ENCODE measurements at places on chromosomes 3 and 15.

DNA sequence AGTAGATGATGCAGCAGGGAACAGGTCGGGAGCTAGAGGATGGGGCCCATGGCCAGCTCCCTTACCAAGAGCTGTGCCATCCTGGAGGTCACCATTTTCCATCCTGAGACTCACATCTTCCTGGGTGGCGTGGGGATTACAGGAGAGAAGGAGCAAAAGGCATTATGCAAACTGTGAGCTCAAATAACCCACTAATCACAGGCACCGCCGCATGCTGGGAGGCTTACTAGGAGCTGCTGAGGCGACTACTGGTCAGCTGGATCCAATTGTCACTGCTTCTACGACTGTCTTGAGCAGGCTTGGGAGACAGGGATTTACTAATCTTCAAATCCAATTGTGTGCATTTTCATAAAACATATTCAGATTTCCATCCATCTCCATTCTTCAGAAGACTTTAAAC, 12.5 kb upstream of the KBTBD12 start:
- no peak for DNase-seq

- no peak for DNase-seq
Measured at GRCh38 chr3:56975567-56975966, 84.9 kb upstream of the SPATA12 start.

DNA sequence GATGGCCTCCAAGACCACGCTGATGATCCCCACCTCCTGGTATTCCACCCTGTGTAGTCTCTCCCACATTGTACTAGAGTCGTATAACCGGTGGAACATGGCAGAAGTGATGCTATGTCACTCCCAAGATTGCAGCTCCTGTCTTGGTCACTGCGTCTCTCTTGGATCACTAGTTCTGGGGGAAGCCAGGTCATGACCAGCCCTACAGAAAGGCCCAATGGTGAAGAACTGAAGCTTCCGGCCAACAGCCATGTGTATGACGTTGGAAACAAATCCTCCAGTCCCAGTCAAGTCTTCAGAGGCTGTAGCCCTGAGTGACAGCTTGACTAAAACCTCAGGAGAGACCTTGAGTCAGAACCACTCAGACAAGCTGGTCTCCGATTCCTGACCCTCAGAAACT, 61.9 kb upstream of the FNDC3B start:
- no peak for DNase-seq

DNA sequence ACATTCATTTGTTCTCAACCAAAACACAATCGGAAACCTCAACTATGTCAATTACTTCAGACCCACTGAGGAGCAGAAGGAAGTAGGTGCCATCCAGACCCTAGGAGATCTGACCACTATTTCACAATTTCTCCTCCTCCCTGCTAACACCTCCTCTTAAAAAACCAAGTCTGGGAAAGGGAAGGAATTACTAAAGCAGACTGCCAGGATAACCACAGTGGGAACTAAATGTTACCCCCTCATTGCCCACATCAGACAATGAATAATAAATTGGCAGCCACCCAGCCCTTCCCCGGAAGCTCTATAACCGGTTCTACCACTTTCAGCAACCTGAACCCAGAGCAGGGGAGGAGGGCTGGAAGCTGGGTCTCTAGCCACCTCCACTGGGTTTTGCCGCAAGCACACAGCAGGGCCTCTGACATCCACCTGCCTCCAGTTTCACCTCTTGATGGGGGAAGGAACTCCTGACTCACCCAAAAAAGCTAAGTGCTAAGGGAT, 17.6 kb downstream of the C15orf62 start:
- peak; percentile 72 for DNase-seq

DNA sequence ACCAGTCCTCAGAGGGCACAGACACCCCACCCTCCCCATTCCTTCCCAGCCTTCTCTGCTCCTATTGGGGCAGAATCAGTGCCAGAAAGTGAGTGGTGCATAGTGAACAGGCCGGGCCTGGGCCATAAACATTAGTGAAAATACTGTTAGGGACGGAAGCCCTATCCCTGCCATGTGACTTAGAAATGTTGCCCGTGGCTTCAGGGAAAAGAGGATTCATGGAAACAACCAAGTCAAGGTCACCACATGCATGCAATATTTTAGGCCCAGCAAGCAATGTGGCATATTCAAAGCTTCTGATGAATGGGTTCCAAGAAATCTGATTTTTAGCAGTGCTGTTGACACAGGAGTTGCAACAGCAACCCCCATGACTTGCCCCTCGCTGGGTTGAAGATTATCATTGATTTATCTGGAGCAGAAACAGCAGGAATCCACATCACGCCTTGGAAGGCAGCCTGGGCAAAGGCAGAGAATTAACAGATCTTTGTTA, 52.3 kb downstream of the CCNL1 start:
- DNase-seq: no peak

- no peak for DNase-seq
Measured at GRCh38 chr3:15899388-15899787, 101.6 kb upstream of the ANKRD28 start.

- DNase-seq: no peak
Measured at GRCh38 chr15:65611888-65612615, 1.1 kb upstream of the INTS14 start.

DNA sequence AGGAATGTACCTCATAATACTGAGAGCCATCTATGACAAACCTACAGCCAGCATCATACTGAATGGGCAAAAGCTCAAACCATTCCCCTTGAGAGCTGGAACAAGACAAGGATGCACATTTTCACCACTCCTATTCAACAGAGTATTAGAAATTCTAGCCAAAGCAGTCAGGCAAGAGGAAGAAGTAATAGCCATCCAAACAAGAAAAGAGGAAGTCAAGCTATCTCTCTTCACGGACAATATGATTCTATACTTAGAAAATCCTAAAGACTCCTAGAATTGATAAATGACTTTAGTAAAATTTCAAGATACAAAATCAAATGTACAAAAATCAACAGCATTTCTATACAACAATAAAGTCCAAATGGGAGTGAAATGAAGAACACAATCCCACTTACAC, 30.2 kb downstream of the OCA2 start:
- no peak for DNase-seq

DNA sequence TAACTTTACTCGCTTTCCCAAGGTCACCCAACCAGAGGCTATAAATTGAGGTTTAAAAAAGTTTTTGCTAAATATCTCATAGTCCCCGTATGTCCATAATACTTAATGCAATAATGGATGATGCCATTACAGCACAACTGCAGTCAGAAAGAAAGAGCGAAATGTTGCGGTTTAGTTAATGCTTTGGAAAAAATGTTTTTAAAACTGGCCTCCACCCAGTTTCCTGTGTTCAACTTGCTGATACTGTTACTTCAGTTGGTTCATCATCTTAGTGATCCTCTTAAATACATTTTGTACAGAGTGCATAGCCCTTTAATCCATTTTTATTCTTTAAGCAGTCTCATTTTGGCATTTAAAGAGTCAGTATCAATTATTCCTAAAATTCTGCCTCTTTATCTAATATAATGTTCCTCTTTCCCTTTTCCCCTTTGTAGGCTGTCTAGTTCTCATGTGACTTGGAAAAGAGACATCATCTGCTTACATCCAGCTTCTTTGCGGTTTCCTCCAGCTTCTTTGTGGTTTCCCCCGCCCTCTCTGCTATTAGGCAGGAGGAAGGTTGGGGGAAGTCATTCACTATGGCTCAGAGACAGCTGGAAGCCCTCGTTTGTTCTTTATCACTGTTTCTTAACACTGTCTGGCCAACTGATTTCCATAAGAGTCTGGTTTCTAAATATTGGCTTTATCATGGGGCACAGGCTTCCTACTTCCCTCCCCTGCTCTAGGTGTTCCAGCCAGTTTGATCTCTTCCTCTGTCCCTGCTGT, 154.3 kb downstream of the GOLIM4 start:
- DNase-seq: no peak

DNA sequence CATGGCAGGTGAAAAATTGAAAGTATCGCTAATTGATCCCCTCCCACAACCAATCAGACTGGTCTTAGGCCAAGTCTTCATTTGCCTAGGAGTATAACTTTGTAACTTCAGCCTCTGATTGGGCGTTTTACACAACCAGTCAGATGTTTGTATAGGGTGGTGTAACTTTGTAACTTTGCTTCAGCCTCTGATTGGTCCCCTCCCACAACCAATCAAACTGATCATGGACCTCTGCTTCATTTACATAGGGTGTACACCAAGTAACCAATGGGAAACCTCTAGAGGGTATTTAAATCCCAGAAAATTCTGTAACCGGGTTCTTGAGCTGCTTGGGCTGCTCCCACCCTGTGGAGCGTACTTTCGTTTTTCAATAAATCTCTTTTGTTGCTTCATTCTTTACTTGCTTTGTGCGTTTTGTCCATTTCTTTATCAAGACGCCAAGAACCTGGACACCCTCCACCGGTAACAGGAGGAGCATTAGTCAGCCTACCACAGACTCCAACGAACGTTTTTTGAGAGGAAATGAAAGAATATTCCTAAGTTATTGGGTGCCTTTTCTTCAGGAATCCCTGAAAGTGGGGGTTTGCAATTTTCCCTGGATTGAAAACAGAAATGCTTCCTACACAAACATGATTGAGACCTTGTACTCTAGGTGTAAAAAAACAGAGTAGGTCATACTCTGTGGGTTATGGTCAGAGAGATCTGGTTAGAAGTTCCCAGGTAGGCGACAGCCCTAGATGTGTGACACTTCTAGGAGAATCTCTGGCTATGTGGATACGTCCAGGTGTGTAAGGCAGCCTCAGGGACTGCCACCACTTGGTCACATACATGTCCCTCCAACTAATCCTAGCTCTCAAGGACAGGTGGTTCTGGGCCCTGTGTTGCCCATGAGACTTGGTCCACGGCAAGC, 5.5 kb upstream of the SACM1L start:
- no peak for DNase-seq

- no peak for DNase-seq
Measured at GRCh38 chr3:46359733-46360493, 6.0 kb downstream of the CCR2 start.

DNA sequence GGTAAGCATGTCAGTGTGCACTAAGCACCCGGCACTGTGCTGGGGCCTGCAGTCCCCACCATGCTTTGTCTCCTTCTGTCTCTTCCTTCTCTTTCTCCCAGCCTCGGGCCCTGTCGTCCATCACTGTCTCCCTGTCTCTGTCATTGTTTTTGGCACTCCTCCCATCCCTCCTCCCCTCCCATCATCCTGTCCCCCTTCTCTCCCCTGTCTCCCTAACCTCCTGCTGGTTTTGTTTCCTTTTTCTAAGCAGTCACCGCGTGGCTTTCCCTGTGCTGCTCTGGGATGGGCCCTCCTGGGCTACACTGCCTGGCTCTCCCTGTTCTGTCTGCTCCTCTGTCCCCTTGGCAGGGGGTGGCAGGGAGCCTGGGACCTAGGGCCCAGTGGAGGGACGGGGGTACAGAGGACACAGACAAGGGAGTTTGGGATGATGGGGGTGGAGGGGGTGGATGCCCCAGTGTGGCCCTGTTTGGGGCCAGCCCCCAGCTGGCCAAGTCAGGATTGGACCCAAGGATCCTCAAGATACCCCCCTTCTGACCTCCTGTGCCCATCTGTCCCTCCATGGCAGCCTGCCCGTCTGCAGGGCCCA, 5.7 kb downstream of the CHST13 start:
- no peak for DNase-seq

DNA sequence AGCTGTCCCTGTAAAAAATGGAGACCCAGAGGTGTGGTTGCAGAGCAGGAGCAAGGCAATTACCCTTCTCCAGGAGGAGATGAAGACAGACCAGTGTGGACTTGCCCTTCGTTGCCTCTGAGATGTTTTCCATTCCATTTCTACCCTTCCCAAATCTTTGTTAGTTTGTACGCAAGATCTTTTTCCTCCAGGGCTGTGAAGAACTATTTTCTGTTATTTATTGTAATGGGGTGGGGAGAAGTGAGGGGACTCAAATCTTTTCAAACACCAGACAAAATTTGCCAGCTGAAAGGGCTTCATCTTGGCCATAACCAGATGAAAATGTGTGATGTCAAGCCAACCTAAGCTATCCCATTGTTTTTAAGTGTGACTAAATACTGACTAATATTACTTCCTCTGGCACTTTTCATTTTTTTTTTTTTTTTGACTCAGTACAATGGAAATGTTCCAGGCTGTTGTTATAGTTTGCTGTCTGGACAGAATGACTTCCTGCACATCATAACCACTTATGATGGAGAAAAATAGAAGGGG, 271.3 kb upstream of the TPRG1 start:
- no peak for DNase-seq

- no peak for DNase-seq
Measured at GRCh38 chr3:125107363-125107762, 51.6 kb upstream of the HEG1 start.

DNA sequence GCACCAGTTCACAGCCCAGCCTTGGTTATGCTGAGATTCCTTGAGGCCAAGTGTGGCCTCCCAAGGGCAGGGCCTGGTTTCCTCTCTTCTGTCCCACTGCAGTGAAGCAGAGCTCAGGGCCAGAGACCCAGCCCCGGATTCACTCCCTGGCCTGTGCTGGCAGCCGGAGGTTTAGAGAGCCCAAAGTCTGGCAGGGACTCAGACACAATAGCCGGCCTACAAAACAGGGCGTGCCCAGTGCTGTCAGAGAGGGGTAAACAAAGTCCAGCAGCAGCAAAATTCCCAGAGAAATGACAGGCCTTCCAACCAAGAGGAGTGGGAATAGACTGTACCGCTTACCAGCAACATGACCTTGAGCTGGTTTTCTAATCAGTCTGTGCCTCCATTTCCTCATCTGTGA, 14.0 kb downstream of the VIPR1 start:
- DNase-seq: no peak

- no peak for DNase-seq
Measured at GRCh38 chr15:34753236-34753894, 1.4 kb downstream of the GJD2 start.
